Breast epithelium (tissue), 4 donors: ENCODE measurements at places on chromosomes 1 and 21.

DNA sequence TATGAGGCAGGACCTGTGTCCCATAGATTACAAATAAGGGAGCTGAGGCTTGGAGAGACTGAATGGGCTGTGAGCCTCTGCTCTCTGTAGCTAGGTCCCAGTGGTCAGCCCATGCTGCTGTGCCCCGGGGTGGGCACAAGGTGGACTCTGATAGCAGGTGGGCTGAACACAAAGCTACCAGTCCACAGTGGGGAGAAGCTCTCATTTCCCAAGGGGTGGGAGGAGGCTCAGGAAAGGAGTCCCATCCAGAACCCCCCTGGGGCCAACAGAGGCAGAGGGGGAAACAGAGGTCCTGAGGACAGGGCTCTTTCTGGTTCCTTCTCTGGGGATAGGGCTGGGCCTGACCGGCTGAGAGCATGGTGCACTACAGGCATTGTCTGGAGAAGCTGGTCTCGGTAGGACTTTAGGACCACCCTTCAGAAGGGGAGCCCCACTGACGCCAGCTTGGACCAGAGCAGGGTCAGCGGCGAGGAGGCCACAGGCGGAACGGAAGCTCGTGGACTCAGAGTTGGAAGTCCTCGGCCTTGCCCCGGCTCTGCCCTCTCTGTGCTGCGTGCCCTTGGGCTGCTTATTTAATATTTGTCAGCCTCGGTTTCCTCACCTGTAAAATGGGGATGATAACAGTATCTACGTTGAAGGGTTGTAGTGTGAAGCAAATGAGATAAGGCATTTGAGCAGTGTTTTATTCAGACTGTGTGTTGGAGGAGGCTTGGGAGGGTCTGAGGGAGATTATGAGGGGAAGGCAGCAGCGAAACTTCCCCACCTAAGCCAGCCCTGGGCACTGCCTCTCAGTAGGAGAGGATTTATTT, 26.6 kb downstream of the SDE2 start:
- DNase-seq: no peak

DNA sequence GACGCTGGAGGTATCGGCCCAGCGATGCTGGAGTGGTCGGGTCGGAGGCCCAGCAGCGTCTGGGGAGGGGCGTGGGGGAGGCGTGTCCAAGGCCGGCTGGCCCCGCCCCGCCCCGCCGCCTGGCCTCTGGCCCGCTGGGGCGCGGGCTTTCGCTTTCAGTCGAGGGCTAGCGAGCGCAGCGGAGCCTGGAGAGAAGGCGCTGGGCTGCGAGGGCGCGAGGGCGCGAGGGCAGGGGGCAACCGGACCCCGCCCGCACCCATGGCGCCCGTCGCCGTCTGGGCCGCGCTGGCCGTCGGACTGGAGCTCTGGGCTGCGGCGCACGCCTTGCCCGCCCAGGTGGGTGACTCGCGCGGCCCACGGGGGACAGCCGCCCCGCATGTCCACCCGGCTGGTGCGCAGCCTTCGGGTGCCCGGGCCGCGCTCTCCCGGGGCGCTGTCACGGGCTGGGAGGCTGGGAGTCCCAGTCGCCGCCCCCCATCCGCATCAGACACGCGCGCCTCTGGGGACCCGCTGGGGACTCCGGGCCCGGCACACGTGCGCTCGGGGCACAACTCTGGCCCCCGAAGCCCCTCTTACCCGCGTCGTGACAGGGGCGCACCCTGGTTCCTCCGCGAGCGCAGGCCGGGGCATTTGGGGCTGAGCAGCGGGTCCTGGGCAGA, at the start of gene TNFRSF1B:
Gene TNFRSF1B, plus strand, starts transcription at position 158 of the 659 bp plus-strand sequence. Its CDS starts 101 bp downstream, at position 259.
- DNase-seq: no peak

DNA sequence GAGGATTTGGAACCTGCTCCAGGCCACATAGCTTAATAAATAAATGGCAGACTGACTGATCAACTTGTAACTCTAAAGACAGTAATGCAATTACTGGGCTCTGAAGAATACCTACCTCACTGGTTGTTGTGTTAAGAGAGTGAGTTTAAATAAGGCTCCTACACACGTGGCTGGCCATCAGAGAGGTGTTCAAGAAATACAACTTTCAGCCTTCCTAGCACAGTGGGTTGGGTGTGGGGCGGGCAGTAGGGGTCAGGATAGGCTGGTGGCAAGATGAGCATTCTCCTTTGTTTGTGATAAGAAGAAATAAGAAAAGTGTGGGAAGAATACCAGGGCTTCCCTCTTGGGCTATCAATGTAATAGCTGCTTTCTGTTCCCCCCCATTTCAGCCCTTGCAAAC, 151.3 kb downstream of the DAB1 start:
- DNase-seq: no peak

GRCh38 chr1:20100632-20101355, 18.5 kb downstream of the PLA2G2D start:
- no peak for DNase-seq

- DNase-seq: no peak
Observed at GRCh38 chr1:164823486-164824279, 264.7 kb downstream of the PBX1 start.

GRCh38 chr1:183942933-183943693, 94.4 kb downstream of the COLGALT2 start:
- DNase-seq: no peak

- DNase-seq: no peak
Observed at GRCh38 chr21:32765058-32765457, 6.5 kb downstream of the PAXBP1 start.

- no peak for DNase-seq
Observed at GRCh38 chr1:6037338-6037762, 8.3 kb upstream of the KCNAB2 start.
